ENCODE measurements at places on chromosomes 12 and 14.

DNA sequence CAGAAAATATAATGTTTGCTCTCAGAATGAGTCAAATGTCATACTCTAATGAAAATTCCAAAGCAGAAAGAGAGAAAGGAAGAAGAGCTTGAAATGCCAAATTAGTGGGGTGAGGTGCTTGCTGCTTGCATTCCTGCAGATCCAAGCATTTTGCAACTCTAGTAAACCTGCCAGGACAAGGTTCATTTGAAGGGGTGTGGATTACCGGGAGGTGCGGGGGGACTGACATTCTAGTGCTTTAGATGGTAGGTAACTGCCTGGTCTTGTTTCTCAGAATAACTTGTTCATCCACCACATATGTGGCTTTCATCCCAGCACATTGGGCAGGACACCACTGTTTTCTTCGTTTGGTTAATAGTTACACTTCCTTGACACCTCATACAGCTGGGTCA lies 144.4 kb downstream of the AKAP6 start:
- no peak for DNase-seq

DNA sequence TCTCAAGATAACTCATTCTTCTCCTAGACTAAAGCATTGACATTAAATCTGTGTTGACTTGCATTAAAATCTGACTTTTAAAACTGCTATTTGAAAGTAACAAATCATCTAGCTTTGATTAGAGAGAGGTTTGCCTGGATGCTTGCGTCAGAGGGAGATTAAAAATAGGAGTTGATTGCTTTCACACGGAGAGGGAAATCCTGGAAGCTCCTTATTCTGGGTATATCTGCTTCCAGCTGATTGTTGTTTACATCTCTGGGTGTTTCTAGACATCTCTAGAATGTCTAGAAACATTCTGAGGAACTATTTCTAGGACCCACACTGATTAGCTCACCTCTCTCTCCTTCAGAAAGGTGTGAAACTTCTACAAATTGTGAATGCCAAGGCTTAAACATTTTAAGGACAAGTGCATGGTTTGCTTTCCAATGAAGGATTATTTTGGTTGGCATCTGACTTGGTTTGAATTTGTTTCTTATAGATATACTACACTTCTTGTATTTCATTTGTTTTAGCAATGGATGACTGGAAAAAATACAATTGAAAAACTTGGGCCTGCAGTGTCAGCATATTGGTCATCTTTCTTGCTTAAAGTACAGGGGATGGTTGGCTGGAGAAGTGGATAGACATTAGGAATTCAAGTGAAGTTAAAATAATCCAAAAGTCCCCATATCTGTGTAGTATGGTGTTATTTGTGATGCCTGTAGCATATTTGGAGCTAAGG lies 2.1 kb downstream of the DIP2B start:
- no peak for DNase-seq

DNA sequence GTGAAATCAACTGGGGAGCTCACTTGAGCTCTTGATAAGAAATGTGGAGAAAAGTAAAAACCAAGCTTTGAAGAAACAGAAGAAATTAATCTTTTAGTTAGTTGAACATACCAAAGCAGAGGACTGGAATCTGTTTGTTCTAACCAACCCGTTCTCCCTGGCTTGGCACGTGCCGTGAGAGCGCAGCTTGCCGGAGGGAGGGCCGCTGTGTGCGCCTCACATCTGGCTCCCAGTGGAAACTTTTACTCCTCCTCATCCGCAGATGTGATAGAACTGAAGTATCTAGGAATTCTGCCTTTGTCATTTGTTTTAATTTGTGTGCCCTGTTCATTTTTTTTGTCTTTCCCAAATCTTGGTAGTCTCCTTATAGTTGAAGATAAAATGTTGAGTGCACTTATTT lies 64.9 kb downstream of the DDX51 start:
- no peak for DNase-seq

DNA sequence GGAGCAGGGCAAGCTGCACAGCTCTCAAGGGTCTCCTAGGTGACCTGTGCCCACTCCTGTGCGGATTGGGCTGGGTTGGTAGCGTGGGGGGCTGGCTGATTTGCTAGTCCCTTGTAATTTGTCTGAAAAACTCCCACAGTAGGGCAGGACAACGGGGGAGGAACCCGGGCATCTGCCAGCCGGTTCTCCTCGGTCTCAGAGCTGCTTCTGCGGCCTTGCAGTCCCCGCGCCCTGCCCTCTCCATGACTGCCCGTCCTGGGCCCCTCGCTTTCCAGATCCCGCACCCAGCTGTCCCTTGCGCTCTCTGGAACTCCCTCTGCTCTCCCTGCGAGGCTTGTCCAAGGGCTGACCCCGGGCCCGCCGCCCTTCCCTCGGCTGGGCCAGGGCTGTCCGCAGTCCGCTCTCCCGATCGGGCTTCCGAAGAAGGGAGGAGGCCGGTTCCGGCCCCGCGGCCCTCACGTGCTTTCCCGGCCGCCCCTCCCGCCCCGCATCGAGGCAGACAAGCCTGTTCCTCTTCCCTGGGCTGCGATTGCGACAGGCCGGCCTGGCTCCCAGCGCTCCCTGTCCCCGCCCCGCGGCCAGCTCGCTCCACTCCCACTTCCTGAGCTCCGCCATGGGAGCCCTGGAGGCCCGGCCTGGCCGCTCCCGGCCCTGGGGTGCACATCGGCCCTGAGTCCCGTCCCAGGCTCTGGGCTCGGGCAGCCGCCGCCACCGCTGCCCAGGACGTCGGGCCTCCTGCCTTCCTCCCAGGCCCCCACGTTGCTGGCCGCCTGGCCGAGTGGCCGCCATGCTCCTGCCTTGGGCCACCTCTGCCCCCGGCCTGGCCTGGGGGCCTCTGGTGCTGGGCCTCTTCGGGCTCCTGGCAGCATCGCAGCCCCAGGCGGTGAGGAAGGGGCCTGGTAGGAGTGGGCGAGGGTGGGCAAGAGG lies at the start of gene LTBR:
Gene LTBR, plus strand, starts transcription at position 591 of the 927 bp plus-strand sequence. Its CDS starts 197 bp downstream, at position 788.
- DNase-seq = peak; percentile 95

DNA sequence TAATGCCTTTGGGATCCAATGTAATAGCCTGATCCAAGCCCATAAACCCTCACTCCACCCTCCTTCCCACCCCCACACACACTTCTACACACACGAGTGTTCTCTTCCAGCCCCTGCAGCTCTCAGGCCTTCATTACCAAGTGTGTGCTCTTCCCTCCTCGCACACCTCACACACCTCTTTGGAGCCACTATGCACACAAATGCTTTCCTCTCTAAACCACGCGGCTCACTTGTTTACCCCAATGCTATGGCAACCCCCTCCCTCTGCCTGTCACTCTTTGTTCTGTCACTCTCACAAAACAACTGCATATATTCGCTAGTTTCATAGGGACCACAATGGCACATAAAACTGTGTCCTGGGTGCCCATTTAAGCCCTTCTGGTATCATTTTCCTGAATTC lies 35.1 kb downstream of the PPP2R5E start:
- DNase-seq = no peak

DNA sequence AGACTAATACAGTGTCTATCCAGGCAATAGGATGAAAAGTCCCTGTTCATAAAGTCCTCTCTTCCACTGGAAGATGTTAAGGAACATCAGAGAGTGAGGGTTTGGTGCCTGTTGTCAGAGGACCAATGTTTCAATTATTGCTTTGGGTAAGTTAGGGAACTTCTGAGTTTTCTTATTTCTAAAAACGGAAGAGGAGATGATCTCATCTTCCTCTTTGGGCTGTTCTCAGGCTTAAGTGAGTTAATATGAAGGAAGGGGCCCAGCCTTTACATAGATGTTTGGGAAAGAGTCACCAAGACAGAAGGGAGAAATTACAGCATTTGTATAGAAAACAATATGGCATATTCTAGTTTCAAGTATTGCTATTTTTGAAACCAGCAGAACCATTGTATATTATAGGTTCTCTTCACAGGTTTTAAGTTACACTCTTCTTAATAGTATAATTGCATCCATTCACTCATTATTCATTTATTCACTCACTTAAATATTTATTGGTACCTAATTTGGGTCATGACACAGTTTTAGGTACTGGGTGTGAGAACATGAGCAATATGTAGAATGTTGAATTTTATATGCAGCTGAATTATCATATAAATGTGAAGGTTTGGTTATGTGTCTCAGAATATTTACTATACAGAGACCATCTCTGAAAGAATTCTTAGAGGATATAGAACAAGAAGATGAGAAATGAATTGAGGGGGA lies 68.5 kb upstream of the LRIG3 start:
- DNase-seq = no peak

GRCh38 chr12:56212361-56212760 lies 9.4 kb downstream of the RNF41 start:
- no peak for DNase-seq

DNA sequence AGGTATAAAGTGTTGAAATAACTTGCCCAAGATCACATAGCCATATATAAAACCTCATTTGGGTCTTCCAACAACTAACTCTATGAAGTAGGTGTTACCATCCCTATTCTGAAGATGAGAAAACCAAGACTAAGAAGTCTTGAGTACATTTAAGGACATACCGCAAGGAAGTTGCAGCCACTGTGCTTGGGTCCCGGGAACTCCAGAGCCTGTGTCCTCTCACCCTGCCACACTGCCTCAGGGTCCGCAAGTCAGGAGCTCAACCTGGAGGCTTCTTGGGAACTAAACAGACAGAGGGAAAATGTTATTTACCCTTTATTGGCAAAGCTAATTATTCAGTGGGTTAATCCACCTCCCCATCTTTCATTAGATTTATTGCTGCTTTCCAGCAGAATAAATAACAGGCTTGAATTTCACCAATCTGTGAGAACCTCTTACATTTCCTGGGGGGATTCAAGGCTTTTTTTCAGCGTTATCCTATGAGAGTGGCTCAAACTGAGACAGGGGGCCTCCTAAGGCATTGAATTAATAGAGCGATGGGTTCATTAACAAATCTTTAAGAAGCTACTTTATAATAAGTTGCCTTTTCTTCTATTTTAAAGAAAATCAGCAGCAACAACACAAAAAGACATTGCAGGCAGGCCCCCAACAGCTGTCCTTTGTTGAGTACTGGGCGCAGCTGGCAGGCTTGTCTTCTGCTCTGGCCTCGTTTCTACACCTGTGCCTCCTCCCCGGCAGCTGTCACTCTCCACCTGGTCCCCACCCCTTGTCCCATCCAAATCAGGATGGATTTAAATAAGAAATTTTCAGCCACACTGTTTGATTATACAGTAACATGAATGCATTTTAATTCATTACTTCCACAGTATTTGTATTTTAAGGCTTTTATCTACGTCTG lies 25.3 kb downstream of the PHLDA1 start:
- no peak for DNase-seq

DNA sequence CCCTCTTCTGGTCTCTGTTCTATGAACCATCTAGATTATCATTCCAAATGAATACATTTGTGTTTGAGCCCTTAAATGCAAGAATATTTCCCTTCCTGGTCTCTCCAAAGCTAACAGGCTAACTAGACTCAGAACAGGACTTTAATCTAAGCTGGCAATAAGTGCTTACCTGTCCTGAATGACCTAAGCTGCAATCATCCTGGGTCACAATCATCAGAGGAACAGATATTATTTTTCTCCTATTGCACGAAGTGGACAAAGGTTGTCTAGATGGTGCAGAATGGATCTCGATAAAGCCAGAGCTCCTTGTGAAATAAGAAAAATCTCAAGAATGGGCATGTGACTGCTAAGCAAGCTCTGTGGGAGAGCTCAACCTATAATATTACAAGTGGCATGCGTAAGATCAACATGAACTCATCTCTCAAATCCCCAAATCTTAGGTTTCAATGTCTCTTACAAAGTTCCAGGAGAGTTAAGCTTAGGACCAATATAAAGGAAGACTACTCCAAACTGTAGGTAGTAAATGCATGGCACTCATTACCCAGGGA lies 10.6 kb upstream of the NUMB start:
- peak; percentile 46 for DNase-seq
